Hindlimb muscle (tissue), 1 donor: ENCODE measurements at places on chromosomes 7 and 10.

GRCh38 chr7:1709900-1710299 lies 39.8 kb downstream of the ELFN1 start:
- no peak for DNase-seq

DNA sequence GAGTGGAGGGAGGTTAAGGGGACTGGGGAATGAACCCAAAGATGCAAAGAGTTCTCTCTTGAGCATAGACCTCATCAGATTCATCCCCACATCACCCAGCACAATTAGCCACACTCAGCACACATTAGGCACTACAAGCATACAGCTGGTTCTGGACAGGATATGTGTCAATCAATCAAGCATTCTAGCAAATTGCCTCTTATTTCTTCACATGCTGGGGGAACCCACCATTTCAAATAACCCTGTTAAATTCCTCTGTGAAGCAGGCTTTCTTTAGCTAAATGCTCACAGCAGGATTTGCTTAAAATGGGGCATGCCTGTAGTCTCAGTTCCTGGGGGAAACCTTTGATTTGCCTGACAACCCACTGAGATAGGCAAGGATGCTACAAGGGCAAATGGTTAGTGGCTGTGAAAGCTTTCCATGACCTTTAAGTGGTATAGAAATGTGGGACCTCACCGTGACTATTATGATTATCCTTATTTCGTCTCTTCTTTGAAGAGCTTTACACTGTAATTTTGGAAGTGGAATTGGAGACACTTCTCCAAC lies 193.4 kb upstream of the ZMIZ1 start:
- DNase-seq, result no peak

GRCh38 chr10:124697837-124698544 lies 46.2 kb downstream of the FAM53B start:
- no peak for DNase-seq

- DNase-seq, result no peak
These were observed 25.8 kb downstream of the TES start for GRCh38 chr7:116236020-116236630.

- no peak for DNase-seq
These were observed 34.8 kb upstream of the INMT start for GRCh38 chr7:30717181-30717580.

DNA sequence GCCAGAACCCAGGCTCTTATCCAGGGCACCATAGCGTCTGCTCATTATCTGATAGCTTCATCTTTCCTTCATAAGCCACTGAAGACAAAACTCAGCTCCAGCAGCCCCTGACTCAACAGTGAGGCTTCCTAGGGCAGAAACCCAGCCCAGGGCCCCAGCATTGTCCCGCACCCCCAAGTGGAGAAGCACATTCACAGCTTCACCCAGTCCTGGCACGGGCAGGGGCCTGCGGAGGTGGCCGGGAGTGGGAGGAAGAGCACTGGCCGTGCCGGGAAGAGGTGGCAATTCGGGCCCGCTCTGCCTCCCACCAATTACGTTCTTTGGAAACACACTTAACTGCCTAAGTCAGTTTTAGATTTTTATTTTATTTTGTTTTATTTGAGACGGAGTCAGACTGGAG lies 10.3 kb upstream of the CALML5 start:
- no peak for DNase-seq

DNA sequence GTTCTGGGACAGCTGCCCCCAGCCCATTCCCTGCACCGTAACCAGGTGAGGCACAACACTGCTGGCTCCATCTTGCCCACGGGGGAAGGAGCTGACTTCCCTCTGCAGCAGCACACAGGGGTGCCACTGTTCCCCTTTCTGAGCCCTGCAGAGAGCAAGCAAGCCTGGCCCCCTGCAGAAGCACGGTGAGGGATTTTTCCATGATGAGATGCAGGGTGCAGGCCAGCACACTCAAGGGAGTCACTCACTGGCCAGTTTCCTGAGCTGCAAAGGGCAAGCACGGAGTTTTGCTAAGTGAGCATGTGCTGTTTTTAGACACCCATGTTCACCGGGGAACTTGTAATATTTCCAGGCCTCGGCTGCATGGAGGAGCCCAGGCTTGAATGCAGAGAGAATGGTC lies 176.6 kb downstream of the PIP4K2A start:
- no peak for DNase-seq

DNA sequence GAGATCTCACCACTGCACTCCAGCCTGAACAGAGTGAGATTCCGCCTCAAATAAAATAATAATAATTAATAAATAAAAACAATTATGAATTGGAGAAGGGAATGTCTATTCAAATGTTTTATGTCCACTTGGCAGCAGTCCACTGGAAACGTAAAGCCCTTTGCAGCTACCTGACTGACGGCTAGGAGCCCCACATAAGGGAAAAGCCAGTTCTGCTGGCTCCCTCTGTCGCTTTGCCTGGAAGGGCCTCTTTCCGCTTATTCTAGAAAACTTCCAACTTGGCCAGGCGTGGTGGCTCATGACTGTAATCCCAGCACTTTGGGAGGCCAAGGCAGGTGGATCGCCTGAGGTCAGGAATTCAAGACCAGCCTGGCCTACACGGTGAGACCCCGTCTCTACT lies 6.1 kb upstream of the TNS3 start:
- DNase-seq, result no peak

DNA sequence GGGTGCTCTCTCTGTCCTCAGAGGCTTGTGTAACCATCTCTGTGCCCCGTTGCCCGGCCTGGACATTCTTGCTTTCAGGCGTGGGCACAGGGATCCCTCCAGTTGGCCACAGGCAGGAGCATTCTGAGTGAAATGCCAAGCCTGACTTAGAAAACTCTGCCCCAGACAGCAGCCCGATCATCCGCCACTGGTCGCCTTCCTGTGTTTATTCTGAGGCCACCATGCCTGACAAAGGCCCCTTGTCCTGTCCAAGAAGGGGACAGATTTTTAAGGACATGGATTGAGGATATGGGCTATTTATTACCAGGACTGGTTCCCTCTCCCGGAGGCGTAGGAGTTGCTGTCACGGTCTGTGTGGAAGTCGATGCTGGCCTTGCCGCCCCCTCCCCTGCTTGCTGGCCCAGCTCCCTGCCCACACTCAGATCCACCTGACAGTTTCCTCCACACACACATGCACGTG lies 54.3 kb downstream of the SPOCK2 start:
- no peak for DNase-seq

DNA sequence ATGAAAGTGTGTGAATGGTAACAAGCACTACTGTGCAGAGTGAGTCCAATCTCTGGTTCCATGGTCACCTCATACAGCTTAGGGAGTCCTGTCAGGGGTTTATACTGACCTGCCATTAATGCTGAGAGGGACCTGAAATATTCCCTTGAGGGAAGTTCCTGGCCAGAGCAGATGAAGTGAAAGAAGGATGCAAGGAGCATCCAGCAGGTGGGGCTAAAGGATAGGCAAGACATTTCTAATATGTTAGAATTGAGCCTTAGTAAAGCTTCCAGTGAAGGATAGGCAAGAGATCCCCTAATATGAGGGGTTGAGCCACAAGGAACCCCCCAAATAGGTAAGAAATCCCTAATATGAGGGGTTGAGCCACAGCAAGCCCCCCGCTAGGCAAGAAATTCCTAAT lies 25.5 kb upstream of the FAM221A start:
- DNase-seq, result no peak
